ELR (cell line): ENCODE measurements at places on chromosomes 12 and 14.

- peak; percentile 9 for DNase-seq
These were observed 22.4 kb downstream of the OR10G2 start for GRCh38 chr14:21612324-21612723.

DNA sequence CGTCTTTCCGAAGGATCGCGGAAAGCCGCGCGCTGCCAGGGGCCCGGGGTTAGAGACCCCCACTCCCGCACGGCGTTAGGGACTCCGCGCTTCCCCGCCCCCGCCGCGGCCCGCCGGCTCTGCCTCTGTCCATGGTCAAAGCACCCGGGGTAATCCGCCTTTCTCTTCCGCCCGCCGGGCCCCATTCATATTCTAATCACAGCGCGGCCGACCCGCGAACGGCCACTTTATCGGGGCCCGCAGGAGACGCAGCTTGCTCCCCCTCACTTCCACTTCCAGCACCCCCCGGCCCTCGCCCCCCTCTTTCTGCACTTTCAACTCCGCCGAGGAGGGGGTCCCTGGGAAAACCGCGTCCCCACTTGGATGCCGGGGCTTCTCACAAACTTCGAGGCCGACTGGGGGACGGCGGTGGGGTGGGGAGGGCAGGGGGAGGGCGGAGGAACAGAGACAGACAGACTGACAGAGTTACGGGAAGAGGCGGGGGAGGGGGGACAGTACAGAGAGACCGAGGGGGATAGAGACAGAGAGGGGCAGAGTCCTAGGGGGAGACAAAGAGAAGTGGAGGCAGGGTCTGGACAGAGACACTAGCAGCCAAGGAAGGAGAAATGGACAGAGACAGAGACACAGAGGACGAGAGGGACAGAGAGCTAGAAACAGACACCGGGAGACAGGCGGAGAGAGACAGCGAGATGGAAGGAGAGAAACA, 1.1 kb upstream of the RFX4 start:
- DNase-seq: peak; percentile 30

GRCh38 chr12:109613649-109614455, 40.3 kb downstream of the MVK start:
- DNase-seq: no peak

GRCh38 chr12:6364044-6364374, 11.4 kb downstream of the SCNN1A start:
- DNase-seq: no peak

DNA sequence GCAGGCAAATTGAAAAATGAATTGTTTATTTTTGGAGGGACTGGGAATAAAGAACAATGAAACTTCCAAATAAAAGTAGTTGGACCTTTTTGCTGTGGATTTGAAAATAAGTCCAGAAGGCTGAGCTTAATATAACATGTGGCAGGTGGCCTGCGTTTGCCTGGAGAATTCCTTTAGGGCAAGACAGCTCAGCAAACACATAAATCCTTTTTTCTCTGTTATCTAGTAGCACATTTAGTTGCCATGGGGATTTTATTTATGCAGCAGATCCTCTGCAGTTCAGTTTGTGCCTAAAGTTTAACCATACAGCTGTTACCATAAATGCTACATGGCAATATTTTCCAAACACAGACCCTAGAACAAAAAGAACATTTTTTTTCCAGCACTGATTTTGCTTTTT, 180.0 kb downstream of the NPAS3 start:
- DNase-seq: no peak

GRCh38 chr14:100376751-100377171, 53.6 kb downstream of the SLC25A47 start:
- DNase-seq: peak; percentile 83

- DNase-seq: peak; percentile 94
These were observed 5.6 kb downstream of the CNIH1 start for GRCh38 chr14:54435500-54435981.
